ENCODE measurements at places on chromosomes 2 and 18.
A peak's percentile ranks its signal among the peaks of the same experiment; 100 is the strongest.

DNA sequence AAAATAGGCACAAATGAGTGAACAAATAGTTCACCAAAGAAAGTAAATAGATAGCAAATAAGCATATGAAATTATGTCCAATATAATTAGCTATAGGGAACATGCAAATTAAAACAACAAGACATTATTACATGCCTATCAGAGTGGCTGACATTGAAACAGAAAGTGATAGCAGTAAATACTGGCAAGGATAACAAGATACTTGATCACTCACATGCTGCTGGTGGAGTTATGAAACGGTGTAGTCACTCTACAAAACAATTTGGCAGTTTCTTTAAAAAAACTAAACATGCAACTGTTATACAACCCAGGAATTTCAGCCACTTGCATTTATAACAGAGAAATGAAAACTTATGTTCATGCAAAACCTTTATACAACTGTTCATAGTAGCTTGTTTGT is 439.2 kb upstream of the ACVR2A start:
- no peak for DNase-seq

DNA sequence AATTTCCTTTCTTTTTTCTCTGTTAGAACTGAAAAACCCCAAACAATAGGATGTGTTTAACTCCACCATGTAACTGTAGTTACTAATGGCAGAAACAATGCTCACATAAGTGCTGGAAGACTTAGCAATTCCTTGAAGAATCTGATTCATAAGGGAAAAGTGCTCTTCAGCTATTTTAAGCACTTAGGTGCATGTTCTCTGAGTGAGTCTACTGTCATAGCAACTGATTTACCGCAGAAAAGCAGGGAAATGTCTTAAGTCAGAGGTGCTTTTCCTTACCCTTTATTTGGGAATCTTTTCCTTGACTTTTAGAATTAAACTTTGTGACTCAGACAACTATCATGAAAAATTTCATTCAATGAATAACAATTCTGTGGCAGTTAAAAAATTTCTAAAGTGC is 65.4 kb upstream of the NABP1 start:
- no peak for DNase-seq

- no peak for DNase-seq
Measured at GRCh38 chr2:17830053-17831034, 14.1 kb downstream of the MSGN1 start.

- DNase-seq: no peak
Measured at GRCh38 chr2:45768208-45768607, 116.7 kb downstream of the PRKCE start.

- DNase-seq: no peak
Measured at GRCh38 chr2:195319112-195319460, 337.9 kb upstream of the SLC39A10 start.

DNA sequence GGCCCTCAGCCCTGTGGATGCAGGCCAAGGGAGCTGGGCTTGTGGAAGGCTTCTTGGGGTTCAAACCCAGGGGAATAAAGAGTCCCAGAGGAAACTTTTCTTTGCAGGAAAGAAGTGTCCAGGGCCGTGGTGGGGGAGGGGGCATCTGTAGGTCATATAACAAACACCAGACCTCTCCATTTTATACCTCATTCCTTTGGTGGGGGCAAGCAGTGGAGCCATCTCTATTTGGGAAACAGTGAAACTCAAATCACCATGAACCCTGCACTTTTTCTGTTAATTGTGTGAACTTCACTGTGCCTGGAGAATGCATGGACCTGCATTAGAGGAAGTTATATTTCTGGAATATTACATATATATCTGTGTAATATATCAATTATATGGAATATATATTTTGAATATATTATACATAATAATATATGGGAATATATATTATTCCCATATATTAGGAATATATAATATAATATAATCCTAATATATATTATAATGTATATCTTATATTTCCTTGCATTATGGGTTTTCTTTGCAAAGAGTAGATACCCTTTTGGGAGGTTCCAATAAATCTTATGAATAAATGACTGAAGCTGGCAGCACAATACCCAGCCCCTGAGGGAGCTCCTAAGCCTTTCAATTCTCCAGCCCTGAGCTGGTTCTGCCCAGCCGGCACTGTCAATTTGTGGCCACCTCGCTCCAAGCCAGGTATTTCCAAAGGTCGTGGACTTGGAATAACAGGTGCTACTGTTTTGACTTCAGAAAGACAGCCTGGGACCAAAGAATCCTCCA is 97.7 kb upstream of the PKDCC start:
- no peak for DNase-seq

GRCh38 chr2:58521803-58522554 is 280.9 kb upstream of the FANCL start:
- peak; percentile 100 for DNase-seq

GRCh38 chr2:102892698-102893310 is 131.0 kb downstream of the TMEM182 start:
- no peak for DNase-seq

DNA sequence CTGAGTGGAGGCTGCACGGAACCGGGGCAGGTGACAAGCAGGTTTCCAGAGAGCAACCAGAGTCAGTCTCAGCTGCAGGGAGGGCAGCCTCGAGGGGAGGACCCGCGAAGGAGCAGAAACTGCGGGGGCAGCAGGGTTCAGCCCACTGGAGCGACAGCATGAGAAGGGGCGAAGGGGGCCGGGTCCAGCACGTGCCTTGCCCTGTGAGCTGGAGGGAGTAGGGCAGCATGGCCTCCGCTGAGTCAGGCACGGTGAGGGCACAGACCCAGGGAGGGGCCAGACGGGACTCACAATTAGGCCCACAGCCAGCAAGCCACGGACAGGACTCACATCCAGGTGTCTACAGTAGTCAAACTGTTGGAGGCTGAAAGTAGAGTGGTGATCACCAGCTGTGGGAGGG is 22.7 kb upstream of the ATP9B start:
- no peak for DNase-seq

- no peak for DNase-seq
Measured at GRCh38 chr2:241157841-241158545, 7.7 kb downstream of the PPP1R7 start.

- DNase-seq: peak; percentile 45
Measured at GRCh38 chr2:49616800-49617199, 462.5 kb upstream of the FSHR start.

- DNase-seq: no peak
Measured at GRCh38 chr2:119549241-119549640, 5.0 kb downstream of the CFAP221 start.

DNA sequence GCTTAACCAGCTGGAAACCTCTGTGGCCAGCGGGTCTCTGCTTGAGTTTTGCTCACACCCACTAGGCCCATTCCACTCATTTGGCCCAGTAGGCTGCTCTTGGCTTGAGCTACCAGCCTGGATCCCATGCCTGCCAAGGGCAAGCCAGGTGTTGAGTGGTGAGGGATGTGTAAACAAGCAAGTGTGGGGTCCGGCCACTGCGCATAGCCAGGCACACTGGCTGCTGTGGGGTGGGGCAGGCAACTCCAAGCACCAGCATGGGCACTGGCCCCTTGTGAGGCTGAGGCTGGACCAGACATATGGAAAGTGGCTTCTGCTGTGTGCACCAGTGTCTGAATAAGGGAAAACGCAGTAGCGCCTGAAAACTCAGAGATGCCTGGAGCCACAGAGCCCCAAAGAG is 732.7 kb downstream of the NR4A2 start:
- DNase-seq: no peak

GRCh38 chr18:49487711-49488310 is 777 bp upstream of the C18orf32 start:
- no peak for DNase-seq

- no peak for DNase-seq
Measured at GRCh38 chr2:74373221-74373676, 6.9 kb downstream of the DCTN1 start.

- no peak for DNase-seq
Measured at GRCh38 chr18:31146809-31147208, 15.8 kb downstream of the DSC1 start.

GRCh38 chr2:57146951-57147350 is 899.7 kb upstream of the VRK2 start:
- no peak for DNase-seq

DNA sequence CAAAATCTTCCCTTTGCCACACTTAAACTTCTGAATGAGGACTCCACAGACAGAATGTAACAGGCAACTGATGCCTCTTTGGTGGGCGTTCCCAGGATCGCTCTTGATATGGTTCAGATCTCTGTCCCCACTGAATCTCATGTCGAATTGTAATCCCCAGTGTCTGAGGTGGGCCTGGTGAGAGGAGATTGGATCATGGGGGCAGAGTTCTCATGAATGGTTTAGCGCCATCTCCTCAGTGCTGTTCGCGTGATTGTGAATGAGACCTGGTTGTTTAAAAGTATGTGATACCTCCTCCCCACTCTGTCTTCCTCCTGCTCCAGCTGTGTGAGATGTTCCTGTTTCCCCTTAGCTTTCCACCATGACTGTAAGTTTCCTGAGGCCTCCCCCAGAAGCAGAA is 111.1 kb upstream of the SLC66A3 start:
- no peak for DNase-seq

- DNase-seq: no peak
Measured at GRCh38 chr2:122682356-122682755, 926.9 kb downstream of the TSN start.

DNA sequence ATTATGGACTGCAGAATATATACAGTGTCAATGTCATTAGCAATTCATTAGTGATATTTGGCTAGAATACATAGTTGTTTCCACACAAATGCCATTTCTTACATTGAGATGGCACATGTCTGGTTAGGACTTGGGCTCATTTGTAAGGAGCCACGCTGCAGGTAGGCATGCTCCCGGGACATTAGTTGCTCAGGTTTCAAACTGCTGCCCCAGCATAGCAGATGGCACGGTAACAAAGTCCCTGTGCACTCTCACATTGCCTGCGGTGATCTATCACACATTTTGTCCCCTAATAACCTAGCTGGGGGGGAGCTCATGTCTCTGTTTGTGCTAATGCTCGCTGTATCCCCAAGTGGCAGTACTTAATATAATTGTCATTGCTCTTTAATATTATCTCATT is 185.1 kb downstream of the NEDD4L start:
- no peak for DNase-seq

GRCh38 chr18:23652232-23652631 is 10.5 kb downstream of the ANKRD29 start:
- DNase-seq: no peak

DNA sequence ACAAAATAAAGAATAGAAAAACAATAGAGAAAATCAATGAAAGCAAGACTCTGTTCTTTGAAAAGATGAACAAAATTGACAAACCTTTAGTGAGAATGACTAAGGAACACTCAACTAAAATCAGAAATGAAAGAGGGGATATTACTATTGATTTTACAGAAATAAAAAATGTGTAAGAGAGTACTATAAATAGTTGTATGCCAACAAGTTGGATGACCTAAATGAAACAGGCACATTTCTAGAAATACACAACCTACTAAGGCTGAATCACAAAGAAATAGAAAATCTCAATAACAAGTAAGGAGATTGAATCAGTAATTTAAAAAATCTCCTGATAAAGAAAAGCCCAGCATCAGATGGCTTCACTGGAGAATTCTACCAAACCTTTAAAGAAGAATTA is 18.4 kb upstream of the MALL start:
- DNase-seq: no peak

GRCh38 chr2:154912215-154912614 is 213.7 kb downstream of the KCNJ3 start:
- peak; percentile 24 for DNase-seq

DNA sequence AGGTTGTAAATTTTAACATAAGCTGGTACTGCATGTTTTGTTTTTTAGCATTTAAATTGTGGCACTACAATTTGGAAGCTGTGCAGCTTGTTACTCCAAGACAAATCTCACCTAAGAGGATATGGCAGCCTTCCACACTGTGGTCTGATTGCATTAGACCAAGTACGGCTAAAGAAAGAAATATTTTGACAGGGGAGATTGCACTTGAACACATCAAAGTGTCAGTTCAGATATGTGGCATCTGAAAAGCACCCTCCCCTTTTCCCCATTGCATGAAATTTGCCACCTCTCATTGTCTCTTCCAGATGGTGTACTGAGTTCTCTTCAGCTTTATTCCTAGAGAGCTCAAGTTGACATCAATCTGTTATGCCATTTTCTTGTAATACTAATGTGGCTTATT is 295.9 kb downstream of the ERBB4 start:
- DNase-seq: no peak

GRCh38 chr2:217639481-217639880 is 363.3 kb downstream of the TNS1 start:
- DNase-seq: no peak

GRCh38 chr18:76490670-76491472 is 4.2 kb downstream of the ZNF516 start:
- no peak for DNase-seq

GRCh38 chr2:8278709-8279354 is 403.0 kb upstream of the ID2 start:
- DNase-seq: no peak

DNA sequence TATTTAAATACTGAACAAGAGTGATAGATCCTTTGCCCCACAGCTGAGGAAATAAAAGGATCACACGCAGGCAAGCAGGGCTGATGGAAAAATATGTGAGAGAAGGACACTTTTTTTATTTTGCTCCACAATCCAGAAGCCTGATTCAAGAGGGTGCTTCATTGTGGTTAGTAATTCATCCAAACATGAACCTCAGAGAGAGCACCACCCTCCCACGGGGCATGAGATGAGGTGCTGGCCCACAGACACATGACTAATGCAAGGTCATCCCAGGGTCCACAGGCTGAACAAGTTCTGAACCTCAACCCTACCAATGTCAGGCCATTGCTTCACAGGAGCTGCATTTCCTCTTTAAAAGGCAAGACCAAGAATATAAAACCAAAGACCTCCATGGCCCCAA is 239.6 kb downstream of the MREG start:
- no peak for DNase-seq

DNA sequence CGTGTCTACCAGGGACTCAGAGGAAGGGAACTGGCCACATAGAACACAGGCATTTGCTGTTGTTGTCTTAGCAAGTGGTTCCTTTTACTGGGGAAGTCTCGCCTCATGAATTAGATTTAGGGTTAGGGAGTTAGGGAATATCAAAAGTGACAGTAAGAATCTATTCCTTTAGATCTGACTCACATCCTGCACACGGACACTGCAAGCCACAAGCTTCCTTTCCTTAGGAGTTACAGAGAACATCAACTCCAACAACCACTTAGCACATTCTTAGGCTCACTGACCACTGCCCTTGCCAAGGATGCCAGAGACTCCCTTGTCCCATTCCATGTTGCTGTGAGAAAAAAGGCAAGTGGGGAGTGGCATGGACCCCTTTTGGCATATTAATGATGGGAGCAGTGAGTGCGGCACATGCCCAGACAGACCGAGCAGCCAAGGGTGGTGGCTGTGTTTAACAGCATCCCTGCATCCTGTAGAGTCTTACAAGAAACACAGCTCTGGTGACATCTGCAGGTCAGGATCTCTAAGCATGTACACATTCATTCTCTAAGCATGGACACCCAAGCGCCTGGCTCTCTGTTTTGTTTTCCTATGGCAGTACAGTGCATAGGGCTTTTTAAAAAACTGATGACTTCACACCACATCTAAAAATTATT is 745.6 kb upstream of the RAB6C start:
- no peak for DNase-seq

GRCh38 chr2:121348128-121348740 is 63.2 kb upstream of the TFCP2L1 start:
- no peak for DNase-seq

All from NCI-H2081 treated with DMSO at 0.1 percent for 48 hours (cell line).